ENCODE measurements at places on chromosomes 5 and 9.

DNA sequence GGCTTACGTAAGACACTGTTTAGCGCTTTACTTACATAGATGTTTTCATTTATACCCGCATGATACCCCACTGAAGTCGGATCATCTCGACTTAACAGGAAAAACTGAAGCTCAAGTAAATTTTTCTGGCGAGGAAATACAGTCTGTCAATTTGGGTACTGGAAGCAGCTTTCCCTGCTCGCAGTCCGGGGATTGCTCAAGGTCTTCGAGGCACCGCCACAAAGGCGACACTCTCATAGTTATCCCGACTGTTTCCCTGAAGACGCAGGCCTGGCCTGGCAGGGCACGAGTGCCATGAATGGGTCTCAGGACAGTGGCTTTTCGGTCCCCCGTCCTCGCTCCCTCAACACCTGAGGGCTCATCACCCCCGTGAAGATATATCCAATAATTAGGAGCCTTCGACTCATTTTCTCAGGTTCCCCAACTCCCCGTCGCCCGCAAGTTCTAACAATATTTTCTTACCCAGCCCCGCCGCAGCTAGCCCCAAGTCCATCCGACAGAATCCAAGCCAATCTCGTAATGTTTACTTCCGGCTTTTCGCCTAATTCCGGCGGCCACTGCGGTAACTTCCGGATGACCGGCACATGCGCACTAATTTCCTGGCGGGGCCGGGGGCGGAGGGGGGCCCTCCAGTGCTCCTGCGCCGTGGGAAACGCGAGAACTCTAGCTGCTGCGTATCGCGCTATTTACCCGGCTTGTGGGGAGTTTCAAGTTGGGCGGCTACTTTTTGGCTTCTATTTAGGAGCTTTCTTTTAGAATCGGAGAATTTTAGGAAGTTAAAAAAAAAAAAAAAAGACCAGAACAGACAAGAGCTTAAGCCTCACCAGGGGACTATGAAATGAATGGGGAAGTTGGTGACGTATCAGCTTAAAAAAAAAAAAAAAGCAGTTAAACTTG, at the start of gene SLU7:
Gene SLU7 (minus strand): TSS at position 521 of the 897 bp plus-strand sequence. CDS start 3,787 bp downstream, outside the sequence.
- peak; percentile 89 for DNase-seq

GRCh38 chr9:130346431-130346830, 80.9 kb downstream of the HMCN2 start:
- no peak for DNase-seq

GRCh38 chr9:29778281-29778849, 2205.1 kb upstream of the C9orf72 start:
- DNase-seq = no peak

- peak; percentile 52 for DNase-seq
Measured at GRCh38 chr5:149618581-149619248, 37.4 kb downstream of the ARHGEF37 start.

DNA sequence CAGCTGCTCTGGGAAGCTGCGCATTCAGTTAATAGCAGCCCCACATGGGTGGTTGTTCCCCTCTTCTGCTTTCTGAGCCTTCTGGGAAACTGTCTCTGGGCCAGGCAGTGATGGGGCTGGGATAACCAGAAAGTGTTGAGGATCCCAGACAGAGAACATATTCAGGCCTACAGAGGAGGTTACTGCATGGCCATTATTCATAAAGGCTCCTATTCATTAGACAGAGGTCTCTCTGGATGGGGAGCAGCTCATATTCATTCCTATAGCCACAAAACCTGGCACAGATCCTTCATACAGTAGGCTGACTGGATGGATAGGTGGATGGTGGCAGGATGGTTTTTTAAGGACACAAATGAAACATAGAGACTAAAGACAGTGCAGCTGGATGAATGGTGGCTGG, 76.3 kb downstream of the HSPA4 start:
- DNase-seq = no peak

GRCh38 chr9:1429297-1429696, 379.1 kb downstream of the DMRT2 start:
- peak; percentile 7 for DNase-seq
